ENCODE measurements at places on chromosomes 4 and X.

GRCh38 chr4:182853731-182854330 is 63.4 kb downstream of the DCTD start:
- DNase-seq: no peak

DNA sequence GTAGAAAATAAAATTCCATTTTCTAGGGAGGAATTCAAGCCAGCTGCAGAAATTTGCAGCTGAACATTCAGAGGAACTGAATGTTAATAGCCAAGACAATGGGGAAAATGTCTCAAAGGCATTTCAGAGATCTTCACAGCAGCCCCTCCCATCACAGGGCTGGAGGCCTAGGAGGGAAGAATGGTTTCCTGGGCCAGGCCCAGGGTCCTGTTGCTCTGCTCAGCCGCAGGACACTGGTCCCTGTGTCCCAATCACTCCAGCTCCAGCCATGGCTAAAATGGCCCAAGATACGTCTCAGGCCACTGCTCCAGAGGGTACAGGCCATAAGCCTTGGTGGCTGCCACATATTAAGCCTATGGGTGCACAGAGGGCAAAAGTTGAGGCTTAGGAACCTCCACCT is 20.4 kb downstream of the FAM13A start:
- DNase-seq: no peak

GRCh38 chr4:89316931-89317366 is 9.3 kb upstream of the GPRIN3 start:
- peak; percentile 77 for DNase-seq

DNA sequence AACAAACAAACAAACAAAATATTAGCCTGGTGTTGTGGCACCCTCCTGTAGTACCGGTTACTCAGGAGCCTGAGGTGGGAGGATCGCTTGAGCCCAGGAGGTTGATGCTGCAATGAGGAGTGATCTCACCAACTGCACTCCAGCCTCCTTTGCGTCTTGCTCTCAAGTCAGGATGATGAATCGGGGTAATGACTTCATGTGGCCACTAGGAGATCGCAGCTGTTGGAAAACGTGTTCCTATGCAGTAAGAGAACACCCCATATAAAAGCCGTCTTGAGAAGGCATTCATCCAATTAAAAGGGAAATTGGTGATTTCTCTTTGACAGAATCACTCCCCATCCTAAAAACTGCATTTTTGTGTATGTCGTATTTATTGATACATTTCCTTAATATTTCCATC is 6.9 kb downstream of the CCNB3 start:
- peak; percentile 47 for DNase-seq

- no peak for DNase-seq
These were observed 837 bp downstream of the DCHS2 start for GRCh38 chr4:154490583-154491340.

- peak; percentile 78 for DNase-seq
These were observed 253.7 kb upstream of the ANXA10 start for GRCh38 chr4:167838686-167839085.

- no peak for DNase-seq
These were observed 496.5 kb upstream of the LCORL start for GRCh38 chr4:18518098-18518497.

- no peak for DNase-seq
These were observed 627 bp upstream of the HSD17B11 start for GRCh38 chr4:87391576-87392054.

GRCh38 chr4:80231180-80231579 is 33.9 kb downstream of the PRDM8 start:
- no peak for DNase-seq

DNA sequence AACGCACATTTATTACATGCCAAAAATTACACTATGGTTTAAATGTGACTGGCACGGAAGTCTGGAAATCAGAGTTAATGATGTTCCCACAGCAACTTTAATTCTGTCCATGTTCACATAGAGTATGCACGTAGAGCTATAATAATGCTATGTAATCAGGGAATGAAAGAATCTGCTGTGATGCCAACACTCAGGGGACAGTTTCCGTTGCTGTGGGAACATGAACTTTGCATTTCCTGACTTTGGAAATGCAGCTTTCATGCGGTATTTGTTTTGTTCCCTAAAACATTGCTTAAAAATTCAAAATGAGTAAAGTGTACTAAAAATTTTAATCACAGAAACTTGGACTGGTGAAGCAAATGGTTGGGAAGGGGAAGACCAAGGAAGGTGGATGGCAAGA is 65.7 kb downstream of the MAGEA1 start:
- DNase-seq: no peak

DNA sequence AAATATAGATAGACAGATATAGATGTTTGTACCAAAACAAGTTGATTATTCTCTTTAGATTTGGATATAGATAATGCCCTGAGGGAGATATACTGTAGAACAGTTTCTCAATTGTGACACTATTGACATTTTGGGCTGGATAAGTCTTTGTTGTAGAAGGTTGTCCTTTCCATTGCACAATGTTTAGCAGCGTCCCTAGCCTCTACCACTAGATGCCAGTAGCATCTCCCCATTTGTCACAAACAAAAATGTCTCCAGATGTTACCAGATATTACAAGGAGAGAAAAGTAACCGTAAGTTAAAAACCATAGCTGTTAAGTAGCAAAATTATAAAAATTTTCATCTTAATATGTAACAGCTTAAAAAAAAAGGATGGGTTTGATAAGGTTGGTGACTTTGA is 2595.3 kb downstream of the ARAP2 start:
- DNase-seq: peak; percentile 78

- DNase-seq: no peak
These were observed 34.6 kb upstream of the CHRNA9 start for GRCh38 chr4:40300371-40301162.

GRCh38 chrX:153761863-153762262 is 2.2 kb upstream of the PLXNB3 start:
- no peak for DNase-seq

- no peak for DNase-seq
These were observed 59.2 kb upstream of the ZC4H2 start for GRCh38 chrX:65035446-65035770.

DNA sequence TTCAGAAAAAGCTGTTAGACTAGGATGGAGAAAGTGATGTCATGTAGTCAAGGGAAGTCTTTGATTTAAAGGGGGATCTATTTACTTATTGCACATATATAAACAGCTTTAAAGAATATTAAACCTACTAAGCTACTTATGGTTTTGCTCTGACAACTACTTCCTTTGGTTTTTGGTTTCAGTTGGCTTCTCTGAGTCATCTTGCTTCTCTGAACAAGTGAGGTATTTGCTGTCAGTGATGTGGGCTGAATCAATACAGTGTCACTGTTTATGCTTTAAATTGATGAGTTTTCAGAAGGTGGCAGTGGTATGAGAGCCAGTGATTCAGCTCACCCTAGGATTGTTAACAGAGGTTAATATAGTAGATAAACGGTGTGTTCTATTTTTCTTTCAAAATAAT is 75.1 kb downstream of the CEP44 start:
- peak; percentile 70 for DNase-seq
